Activated naive CD4-positive, alpha-beta T cell treated with anti-CD3 and anti-CD28 coated beads for 36 hours (primary cell): ENCODE measurements at places on chromosomes 5 and 9.

DNA sequence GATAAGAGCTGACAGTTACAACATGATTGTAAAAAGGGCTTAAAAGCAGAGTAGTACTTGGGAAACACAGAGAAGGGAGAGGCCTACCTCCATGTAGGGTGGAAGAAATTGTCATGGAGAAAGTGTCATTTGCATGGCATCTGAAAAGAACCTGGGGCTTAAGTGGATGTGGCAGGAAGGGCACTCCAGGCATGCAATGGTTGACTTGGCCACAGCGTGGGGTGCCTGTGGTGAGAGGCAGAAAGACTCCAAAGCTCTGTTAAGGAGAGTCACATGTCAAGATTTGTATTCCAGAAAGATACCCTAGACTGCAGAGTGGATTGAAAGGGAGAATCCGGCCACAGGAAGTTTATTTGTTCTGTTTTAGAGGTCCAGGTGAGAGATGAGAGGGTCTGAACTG, 2.4 kb downstream of the POLR3G start:
- peak; percentile 4 for DNase-seq

DNA sequence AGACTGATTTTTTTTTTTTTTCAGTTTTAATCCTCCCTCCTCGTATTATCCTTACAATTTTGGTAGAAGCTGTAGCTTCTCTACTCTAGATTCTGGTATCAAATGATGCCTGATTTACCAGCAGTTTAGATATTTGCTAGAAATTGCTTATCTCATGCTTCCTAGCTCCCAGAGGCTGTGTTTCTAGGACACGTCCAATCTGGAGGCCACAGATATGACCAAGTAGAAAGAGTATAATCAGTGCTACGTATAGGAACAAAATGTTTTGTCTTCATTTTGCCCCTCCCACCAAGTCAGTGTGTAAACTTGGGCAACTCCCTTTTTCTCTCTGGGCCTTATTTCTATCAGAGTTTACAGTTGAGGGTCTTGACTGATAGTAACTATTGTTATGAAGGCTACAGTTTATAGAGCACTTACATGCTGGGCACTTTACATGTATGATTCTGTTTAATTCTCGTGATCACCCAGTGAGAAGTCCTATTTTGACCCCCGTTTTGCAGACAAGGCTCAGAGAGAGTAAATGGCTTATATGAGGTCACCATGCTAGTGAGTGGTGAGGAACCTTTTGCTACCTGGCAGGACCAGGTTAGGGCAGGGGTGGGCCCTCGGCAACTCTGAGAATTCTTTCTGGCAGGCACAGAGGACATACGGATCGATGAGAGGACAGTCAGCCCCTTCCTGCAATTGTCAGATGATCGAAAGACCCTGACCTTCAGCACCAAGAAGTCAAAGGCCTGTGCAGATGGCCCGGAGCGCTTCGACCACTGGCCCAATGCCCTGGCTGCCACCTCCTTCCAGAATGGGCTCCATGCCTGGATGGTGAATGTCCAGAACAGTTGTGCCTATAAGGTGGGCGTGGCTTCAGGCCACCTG, 7.6 kb downstream of the HDHD3 start:
- no peak for DNase-seq

DNA sequence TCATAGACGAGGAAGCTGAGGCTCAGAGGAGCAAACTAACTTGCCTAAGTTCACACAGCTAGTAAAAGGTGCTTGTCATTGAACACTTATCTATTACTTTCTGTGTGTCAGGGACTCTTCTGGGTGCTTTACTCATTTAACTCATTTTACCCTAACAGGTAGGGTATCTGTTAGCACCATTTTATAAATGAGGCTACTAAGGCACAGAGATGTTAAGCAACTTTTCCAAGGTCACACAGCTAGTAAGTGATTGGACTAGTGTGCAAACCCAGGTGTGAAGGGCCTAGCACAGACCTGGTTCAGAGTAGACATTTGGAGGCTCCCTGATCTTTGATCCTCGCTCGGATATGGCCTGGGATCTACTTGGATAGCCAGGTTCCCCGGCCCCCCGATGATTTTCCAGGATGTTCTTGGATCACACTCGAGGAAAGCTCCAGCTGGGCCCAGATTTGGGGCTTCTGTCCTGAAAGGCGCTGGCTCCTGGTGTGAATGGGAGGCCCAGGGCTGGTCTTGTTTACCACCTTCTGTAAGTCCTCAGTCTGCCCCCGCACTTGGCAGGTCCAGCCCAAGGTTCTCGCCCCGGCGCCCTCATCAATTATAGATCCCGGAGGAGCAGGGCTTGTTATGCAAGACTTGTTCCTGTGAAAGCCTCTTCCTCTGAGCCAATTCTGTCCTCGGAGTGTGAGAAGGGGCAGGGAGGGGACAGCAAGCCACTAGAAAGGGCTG, 37.5 kb downstream of the GSN start:
- DNase-seq: no peak

DNA sequence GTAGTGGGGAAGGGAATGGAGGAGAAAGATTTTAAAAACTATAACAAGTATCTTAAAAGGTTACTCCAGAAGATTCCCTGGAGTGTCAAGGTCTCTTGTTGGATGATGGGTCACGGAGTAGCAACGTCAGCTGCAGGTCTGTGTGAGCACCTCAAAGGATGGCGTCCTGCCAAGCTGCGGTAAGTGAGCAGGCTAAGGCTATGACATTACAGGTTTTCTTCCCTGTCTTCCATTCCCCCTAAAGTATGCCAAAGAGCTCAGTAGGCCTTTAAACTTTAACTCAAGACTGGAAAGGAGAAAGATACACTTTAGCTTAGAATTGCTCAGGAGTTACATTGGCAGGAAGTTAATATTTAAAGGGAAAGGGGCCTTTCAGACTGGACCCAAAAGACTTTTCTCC, 17.5 kb downstream of the SPOCK1 start:
- no peak for DNase-seq

DNA sequence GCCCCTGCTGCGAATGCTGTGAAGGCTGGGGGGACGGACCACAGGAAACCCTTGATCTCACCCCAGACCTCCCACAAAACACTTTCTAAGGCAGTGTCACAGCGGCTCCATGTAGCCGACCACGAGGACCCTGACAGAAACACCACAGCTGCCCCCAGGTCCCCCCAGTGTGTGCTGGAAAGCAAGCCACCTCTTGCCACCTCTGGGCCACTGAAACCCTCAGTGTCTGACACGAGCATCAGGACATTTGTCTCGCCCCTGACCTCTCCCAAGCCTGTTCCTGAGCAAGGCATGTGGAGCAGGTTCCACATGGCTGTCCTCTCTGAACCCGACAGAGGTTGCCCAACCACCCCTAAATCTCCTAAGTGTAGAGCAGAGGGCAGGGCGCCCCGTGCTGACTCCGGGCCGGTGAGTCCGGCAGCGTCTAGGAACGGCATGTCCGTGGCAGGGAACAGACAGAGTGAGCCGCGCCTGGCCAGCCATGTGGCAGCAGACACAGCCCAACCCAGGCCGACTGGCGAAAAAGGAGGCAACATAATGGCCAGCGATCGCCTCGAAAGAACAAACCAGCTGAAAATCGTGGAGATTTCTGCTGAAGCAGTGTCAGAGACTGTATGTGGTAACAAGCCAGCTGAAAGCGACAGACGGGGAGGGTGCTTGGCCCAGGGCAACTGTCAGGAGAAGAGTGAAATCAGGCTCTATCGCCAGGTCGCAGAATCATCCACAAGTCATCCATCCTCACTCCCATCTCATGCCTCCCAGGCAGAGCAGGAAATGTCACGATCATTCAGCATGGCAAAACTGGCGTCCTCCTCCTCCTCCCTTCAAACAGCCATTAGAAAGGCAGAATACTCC, 84.7 kb downstream of the GOLPH3 start:
- no peak for DNase-seq

GRCh38 chr9:115107701-115108100, 10.3 kb downstream of the TNC start:
- DNase-seq: no peak

- DNase-seq: no peak
These were observed 141.9 kb downstream of the CETN3 start for GRCh38 chr5:90267646-90268045.

- DNase-seq: no peak
These were observed 5.5 kb upstream of the LTC4S start for GRCh38 chr5:179788193-179788854.

DNA sequence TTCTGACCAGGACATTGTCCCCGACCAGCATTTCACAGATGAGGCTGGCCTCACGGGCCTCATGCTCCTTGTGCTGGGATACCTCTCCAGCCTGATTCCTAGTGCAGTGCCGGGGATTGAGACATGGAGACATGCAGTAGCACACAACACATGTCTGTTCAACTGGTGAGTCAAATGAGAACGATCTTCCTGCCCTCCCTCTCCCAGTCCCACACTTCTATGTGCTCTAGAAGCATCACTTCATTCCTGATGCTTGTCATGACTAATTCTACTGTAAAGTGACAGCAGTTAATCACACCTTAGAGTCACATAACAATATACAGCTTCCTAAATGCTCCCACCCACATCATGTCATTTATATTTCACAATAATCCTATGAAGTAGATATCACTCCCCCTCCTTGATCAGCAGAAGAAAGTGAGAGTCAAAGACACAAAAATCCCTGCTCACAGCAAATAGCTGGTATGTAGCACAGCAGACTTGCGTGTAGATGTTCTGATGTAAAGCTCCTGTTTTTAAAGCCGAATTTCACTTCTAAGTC, 101.8 kb downstream of the CCDC192 start:
- no peak for DNase-seq

- DNase-seq: no peak
These were observed 18.4 kb upstream of the ERCC6L2 start for GRCh38 chr9:95857124-95857523.

- DNase-seq: no peak
These were observed 43.9 kb downstream of the PNPLA7 start for GRCh38 chr9:137506274-137506673.

DNA sequence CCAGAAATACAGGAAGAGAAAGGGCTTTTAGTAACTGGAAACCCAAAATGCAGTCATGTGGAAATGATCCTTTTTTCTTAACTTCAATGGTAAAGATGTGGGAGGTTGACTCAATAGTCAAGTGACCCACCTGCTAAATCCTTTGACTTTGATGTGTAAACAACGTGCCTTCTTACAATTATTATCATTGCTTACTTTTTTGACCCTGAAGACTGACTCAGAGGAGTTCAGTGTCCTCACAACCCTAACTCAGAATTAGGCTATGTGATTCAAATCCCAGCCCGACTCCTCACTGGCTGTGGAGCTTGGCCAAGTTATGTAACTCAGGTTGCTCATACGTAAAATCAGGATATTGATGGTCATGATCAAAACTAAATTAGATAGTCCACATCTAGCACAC, 27.9 kb downstream of the ANXA1 start:
- no peak for DNase-seq

- DNase-seq: no peak
These were observed 151.7 kb downstream of the RXRA start for GRCh38 chr9:134477927-134478326.

DNA sequence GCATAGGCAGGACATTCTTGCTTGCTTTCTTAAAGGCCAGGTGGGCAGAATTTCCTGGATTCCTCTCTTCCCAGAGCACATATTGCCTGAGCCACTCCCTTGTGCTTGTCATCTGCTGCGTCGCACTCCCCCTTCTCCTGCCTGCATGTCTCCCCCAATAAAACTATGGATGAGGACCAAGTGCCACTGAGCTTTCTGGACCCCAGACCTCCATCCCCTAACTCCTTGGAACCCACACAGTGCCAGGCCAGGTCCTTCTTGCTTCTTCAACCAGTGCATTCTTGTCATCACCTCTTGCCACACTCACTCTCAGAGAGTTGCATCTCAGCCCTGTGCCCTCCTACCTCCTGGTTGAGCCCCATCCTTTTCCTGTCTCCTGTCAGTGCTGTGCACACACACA, 157.9 kb upstream of the PANK3 start:
- DNase-seq: no peak

DNA sequence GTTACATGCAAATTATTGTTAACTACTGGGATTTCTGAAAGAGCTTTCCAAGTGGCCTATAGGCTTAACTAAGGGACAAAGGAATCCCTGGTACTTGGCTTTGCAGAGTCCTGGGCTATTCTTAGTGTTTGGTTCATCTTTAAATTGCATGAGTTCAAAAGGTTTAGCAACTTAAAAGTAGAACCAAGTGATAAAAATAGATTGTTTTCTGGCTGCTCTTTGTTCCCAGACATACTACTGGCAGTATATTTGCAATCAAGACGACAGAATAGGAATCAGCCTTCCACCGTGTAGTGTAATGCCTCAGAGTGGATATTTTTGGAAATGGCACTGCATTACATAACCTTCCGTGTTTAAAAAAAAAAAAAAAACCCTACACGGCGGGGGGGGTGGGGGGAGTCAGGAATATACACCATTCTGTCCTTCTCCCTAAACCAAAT, 1.0 kb downstream of the NREP start:
- no peak for DNase-seq

DNA sequence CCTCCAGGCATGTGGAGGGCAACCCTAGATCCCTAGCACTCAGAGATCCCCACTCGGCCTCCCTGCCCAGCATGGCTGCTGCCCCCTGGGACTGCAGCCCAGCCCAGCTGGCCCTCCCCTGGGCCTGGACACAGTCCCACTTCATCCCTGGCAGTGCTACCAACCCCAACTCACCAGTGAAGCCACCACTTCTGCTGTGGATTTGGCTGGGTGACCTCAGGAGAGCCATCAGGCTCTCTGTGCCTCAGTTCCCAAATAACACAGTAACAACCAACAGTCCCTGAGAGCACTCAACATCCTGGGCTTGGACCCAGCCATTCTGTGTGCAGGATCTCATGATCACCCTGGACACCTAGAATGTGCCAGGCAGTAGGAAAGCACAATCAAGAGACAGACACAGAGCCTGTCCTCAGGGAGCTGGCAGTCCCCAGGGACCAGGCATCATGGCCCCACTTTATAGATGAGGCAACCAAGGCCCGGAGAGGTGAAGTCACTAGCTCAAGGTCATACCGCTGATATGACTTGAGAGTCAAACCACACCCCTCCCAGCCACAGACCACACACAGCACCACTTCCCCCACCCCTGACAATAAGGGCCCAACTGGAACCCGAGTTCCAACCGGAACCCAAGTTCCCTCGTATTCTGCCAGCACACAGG, 4.7 kb upstream of the PSMB7 start:
- DNase-seq: no peak

DNA sequence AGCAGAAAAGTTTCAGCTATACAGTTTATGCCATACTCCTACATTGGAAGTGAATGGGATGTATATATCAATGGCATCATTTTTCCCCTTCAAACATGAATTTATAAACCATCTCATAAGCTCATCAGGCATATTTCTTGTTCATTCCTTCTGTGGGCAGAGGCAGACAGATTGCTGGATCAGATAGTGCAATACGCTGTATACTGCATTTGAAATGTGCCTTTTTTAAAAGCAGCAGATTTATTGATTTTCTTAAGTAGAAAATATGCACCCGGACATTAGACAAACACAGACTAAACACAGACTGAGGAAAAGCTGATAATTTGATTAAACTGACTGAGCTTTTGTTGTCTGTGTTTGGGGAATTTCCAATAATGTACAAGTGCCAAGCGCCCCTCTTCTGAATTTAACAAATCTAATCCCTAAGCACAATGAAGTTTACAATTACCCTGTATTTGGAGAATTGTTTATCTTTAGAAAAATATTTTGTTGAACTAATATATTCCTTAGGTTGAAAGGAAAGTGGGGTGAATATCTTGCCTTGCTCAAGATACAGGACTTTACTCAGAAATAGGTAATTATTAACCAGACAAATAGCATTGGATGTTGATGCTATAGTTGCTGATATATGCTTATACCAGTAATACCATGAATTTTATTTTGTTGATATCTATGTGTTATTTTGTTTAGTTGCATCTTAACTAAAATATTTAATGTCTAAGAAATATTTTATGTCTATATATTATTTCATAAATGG, 566.6 kb upstream of the MEF2C start:
- DNase-seq: no peak
